ENCODE measurements at places on chromosomes 11 and 22.

- DNase-seq, result no peak
These were observed 17.8 kb downstream of the CHORDC1 start for GRCh38 chr11:90204832-90205646.

- no peak for DNase-seq
These were observed 10.3 kb upstream of the TSSC4 start for GRCh38 chr11:2390091-2390724.

DNA sequence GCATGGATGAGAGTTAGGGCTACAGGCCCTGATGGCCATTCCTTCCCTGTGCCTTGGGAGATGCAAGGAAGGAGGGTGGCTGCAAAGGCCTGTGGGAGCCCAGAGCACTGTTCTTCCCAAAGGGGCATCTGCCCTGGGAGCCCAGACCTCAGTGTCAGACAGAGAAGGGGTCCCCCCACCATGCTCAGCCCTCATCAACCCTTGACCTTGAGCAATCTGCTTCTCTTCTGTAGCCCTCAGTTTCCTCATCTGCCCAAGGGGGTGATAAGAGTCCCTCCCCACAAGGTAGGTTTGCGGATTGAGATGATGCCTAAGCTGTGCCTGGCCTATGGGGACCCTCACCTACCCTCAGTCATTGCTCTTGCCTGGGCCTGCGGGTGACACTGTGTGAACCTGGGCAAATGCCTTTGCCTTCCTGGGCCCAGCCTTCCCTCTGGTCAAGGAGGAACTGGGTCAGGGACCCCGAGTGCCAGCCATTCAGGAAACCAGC lies 47.5 kb downstream of the IGLL5 start:
- DNase-seq, result no peak

DNA sequence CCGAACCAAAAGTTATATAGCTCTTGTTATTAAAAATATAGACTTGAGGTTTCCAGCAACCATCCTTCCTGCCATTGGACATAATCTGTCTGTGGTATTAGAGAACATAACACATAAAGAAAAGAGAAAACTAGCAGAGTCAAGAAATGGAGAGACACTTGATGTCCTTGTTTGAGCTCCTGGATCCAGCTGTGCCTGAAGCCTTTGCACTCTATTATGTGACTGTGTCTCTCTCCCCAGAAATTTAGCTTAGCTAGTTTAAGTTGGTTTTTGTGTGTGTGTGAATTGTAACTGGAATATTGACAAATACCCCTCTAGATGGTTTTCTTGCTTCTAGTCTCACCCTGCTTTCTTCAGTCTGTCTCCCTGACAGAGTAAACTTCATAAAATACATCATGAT lies 61.6 kb downstream of the SC5D start:
- no peak for DNase-seq

DNA sequence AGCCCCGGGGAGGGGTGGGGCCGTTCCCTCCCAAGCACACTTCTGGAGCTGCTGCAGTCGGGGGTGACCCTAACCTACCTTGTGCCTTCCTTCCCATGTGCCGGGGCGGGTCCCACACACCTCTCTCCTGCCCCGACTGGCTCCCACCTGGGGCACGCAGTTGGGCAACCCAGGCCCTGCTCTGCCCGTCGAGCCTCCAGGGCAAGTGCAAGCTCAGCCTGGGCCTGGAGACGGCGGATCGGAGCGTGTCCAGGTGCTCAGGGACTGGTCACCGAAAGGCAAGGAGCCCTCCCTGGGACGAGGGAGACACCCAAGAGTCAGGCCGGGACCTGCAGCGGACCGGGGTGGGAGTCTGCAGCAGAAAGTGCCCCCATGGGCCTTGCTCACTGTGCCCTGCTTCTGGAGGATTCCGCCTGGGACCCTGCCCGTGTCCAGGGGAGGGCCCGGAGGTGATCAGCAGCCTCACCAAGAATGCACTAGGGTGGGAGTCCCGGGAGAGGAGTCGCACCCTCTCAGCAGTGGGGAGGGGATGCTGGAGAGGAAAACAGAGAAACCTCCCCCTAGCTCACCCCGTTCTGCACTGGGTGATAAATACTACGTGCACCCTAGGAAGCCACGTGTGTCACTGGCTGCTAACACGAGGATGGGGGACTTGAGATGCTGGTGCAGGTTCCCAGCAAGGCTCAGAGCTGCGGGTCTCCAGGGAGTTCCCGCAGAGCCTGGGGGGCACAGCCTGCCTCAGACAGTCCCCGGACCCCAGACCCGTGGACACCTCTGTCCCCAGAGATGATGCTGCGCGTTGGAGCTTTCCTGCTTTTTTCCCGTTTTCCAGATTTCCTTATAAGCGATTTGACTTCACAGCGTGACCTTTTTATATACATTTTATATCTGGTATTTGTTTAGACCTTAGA lies 5.2 kb upstream of the GATD1 start:
- DNase-seq, result no peak

Measured in stimulated activated naive CD4-positive, alpha-beta T cell treated with Interleukin-2 at 50 U/mL for 16 hours (primary cell).